ENCODE measurements at places on chromosomes 11 and 22. TPM values are rescaled to one million over a fixed set of nuclear protein-coding genes. Genes with fewer than 3 reads are reported as not detected.

- no peak overlapping the region for H3K27ac ChIP-seq
- no peaks in the 10 kb centered on the region for H3K36me3 ChIP-seq
- no peak for DNase-seq
- no peaks in the 10 kb centered on the region for H3K27me3 ChIP-seq
- peaks cover 12% of the 10 kb centered on the region for H3K4me1 ChIP-seq
Observed at GRCh38 chr11:76766521-76766920, 16.6 kb upstream of the TSKU start.

DNA sequence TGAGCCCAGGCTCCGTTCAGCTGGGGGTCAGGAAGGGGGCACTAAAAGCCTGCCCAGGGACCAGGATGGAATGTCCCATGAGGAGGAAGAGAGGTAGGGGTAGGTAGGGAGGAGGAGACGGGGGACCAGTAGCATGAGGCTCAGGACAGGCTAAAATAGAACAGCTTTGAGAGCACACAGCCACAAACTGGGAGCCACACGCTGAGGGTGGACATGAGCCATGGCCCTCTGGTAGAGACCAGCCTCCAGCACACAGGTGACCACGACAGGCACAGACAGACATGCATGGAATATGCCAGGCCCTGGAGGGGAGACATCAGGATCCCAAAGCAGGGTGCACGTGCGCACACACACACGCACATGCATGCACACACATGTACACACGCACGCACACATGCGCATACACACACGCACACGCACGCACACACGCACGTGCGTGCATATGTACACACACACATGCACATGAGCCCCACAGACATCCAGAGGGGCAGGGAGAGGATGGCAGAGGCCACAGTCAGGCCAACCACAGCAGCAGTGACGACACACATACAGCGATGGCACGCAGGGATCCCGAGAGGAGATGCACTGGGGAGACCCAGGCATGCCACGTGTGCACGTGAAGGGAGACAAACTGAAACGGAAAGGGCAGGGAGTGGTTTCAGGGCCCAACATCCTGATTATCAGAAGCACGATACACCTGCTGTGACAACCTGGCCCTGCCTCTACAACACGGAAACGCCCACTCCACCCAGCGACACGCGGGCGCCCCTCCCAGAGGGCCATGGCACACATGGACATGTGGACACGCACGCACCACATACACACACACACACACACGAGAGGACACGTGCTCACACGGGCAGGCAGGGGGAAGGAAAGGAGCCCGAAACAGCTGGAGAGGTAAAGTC lies 25.7 kb downstream of the LRRC10B start:
- H3K4me1 ChIP-seq, result no peaks in the 10 kb centered on the region
- H3K4me3 ChIP-seq, result no peak overlapping the region
- no peaks in the 10 kb centered on the region for H3K36me3 ChIP-seq
- H3K27ac ChIP-seq, result no peak overlapping the region

CRYBB2 gene
- not detected for total RNA-seq

CRACR2B gene
- total RNA-seq, result 2.8 TPM

- H3K4me3 ChIP-seq, result no peak overlapping the region
- H3K27me3 ChIP-seq, result peaks cover 6% of the 10 kb centered on the region
Observed at GRCh38 chr11:18703001-18703763, 4.6 kb downstream of the TMEM86A start.

GRCh38 chr11:75916882-75917281 lies 101.9 kb downstream of the UVRAG start:
- DNase-seq, result no peak
- H3K4me3 ChIP-seq, result no peak overlapping the region
- H3K27ac ChIP-seq, result no peak overlapping the region
- peaks cover 17% of the 10 kb centered on the region for H3K4me1 ChIP-seq
- H3K36me3 ChIP-seq, result no peaks in the 10 kb centered on the region
- H3K27me3 ChIP-seq, result no peaks in the 10 kb centered on the region

DNA sequence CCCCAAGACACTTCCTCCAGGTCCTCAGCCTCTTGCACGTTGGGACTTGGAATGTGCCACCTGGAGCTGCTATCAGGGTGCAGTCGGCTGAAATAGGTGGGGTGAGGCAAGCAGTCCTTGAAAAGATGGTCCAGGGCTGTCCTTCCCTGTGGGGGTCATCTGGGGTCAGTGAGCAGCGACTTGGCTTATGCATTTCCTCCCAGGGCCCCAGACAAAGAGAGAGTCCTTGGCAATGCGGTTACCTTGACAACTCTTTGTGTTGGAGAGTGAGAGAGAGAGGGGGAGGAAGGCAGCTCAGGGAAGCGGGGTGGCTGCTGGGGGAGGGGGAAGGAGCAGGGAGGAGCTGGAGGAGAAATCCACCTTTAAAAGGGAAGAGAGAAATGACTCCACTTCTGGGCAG lies 93.8 kb downstream of the MIAT start:
- H3K4me1 ChIP-seq, result no peaks in the 10 kb centered on the region
- no peaks in the 10 kb centered on the region for H3K36me3 ChIP-seq
- no peak for DNase-seq
- no peaks in the 10 kb centered on the region for H3K27me3 ChIP-seq
- no peak overlapping the region for H3K27ac ChIP-seq
- H3K4me3 ChIP-seq, result no peak overlapping the region
